ENCODE measurements at places on chromosomes 11 and 22.

DNA sequence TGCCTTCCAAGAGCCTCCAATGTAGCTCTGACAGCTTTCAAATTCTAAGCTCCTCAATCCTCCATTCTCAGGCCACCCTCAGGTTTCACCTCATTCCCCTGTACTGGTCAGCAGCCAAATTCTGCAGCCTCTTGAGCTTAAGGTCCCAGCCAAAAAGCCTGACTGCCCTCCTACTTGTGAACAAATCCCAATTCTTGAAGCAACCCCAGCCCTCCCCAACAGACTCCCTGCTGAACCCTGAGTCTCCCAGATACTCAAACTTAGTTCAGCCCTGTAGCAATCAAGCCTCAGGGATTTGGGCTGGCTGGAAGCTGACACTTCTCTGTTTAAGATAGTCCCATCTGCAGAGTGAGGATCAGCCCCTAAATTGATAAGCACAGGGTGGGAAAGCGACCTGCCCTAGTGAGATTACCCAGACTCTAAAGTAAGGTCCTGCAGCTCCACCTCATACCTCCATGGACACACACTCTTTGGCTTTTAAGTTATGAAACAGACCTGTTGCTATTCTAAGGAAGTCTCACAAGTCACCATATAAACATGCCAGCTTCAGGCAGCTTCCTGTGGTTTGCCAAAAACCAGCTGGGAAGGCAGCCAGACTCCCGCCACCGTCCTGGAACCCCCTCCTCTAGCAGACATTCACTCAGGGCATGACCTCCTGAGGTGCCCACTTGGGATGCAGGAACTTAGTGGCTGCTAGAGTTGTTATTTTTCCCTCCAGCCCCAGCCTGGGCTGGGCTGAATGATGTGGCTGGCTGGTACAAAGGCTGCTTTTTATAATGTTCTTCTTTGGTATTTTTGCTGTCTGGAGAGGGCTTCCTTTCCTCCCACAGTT lies 82.5 kb upstream of the PICALM start:
- DNase-seq, result no peak

GRCh38 chr11:933142-933851 lies 7.6 kb downstream of the AP2A2 start:
- no peak for DNase-seq

DNA sequence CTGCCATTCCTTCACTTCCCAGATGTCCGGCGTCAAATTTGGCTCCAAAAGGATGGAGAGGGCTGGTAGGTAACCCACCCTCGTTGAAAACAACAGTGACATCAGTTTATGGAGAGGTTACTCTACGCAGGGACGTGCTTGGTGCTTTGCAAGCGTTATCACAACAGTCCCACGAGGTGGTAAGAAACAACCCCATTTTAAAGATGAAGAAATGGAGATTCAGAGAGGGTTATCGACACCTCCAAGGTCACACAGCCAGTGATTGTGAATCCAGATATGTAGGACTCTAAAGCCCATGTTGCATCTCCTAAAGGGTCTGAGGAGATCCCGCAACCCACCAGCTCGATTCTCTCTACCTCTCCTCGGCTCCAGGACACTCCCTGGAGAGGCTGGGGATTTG lies 773 bp downstream of the MIAT start:
- no peak for DNase-seq

- DNase-seq, result peak; percentile 47
Observed at GRCh38 chr22:30266445-30267381, at the start of gene OSM. TSS of gene OSM (minus strand) at chr22:30266851. CDS start at chr22:30266799, 52 bp downstream.

GRCh38 chr11:74283580-74284180 lies 27.8 kb downstream of the P4HA3 start:
- DNase-seq, result no peak
